Trophoblast cell (in vitro differentiated cells and primary cell): ENCODE measurements at places on chromosomes 3 and 15.

- DNase-seq: no peak
Observed at GRCh38 chr3:28132941-28133340, 108.5 kb upstream of the CMC1 start.

DNA sequence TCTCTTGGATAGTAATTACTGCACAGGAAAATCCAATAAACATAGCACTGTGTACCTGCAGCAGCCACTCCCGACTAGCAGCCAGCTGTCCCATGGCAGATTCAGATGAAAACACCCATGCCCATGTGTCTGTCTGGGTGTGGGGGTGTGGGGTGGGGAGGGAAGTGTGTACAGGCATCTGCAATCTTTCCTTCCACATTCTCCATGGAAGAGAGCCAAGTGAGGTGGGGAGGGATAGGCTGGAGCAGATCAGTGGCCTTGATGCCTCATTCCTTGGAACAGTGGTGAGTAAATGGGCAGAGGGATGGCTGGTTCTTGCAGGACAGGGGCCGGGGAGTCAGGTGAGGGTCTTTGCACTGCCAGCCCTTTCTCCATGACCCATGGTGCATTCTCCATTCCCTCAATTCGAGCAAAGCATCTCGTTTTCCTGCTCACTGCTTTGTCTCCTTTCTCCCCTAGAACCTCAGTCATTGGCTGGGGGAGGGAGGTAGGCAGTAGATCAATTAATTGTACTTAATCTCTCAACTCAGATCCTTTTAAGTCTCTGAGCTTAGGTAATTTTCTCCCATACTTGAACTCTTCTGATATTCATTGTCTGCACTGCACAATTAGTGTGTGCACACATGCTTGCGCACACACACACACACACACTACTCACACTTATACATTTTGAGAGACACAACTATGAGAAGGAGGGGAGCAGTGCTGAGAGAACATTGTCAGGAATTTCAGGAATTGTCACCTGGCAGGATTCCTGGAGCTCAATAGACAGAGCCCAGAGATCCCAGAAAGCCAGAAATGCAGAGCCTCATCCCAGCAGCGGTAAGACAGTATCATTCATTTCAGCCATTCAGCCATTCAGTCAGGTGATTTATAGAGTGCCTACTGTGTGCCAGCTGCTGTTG lies 31.9 kb downstream of the PDIA5 start:
- DNase-seq: peak; percentile 51

DNA sequence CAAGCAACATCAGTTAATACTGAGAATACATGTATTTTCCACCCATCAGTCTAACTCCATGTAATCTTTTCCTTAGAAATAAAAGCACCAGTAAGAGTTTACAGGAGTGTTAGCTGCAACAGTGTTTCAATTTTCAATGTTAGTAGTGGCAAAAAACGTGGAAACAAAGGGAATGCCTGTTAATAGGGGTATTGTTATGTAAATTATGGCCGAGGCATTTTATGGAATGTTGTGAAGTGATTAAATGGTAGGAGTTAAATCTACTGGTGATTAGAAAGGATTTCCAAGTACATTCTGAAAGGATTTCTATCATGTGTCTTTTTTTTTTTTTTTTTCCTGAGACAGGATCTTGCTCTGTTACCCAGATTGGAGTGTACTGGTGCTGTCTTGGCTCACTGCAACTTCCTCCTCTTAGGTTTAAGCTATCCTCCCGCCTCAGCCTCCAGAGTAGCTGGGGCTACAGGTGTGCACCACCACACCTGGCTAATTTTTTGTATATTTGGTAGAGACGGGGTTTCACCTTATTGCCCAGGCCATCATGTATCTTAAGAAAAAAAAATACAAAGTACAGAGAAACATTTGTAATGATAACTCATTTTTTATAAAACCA lies 6.6 kb downstream of the ATP6V1A start:
- no peak for DNase-seq

DNA sequence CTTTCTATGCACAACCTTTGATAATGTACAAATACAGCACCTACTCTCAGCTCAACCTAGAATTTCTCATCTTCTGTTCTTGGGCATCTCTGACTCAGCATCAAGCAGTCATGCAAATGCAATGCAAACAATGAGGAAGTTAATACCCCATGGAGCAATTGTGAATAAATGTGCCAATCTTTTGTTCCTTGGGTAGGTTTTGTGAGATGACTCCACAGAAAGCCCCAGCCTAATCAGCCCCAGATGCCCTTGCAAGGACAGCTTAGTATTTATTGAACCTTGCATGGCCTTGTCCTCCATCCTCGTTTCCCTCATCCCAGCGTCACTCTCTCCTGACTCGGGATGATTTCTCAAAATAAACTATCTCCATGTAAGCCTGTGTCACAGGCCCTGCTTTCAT lies 494.7 kb upstream of the NECTIN3 start:
- no peak for DNase-seq

DNA sequence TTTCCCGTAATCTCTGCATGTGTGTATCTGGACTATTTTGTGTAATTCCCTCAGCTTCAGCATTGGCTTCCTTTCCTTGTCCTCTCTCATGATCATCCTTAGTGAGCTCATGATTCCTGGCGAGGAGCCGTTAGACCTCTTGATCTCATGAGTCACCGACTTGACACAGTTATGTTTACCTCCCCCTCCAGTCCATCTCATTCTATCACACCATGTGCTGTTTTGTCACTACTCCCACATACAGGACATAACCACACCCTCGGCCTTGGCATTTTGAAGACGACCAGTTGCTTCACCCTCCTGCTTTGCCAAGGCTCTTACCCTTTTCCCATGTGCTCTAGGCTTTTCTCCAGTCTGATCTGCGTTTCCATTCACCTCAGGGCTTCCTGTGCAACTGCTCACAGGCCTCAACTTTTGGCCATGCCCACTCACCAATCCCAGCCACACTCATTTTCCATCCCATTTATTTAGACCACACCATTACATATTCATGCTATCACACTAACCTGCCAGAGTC lies 41.5 kb downstream of the CP start:
- DNase-seq: peak; percentile 41

DNA sequence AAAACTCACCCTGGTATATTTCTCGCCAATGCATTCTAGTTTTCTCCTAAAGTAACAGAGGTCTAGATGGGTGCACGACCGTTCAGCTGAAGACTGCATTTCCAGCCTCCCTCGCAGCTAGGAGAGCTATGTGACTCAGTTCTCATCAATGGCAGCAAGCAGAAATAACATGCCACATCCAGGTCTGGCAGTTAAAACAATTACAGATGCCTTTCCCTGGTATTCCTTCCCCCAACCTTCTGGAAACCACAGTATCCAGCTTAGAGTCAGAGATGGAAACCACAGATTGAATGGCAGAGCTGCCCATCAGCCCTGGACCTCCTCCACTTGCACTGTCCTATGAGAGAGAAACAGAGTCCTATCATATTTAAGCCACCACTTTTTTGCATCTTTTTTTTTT lies 4.8 kb downstream of the HAPLN3 start:
- DNase-seq: no peak

DNA sequence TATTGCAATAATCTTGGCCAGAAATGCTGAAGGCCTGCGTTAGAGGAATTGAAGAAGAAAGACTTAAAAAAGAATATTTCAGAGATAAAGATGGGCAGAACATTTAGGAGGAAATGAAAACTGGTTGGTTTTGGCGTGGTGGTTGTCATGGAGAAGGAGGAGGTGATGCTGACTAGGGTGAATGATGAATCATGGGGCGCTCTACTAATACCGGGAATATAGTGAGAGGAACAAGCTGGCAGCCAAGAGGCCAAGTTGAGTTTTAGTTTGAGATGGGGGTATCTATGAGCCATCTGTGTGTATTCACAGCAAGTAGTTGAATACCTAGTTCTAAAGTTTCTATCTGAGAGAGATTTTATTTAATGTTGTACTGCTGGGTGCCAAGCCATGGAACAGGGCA lies 6.8 kb upstream of the GAP43 start:
- no peak for DNase-seq

- peak; percentile 63 for DNase-seq
Observed at GRCh38 chr3:61454801-61455200, 106.6 kb upstream of the PTPRG start.

DNA sequence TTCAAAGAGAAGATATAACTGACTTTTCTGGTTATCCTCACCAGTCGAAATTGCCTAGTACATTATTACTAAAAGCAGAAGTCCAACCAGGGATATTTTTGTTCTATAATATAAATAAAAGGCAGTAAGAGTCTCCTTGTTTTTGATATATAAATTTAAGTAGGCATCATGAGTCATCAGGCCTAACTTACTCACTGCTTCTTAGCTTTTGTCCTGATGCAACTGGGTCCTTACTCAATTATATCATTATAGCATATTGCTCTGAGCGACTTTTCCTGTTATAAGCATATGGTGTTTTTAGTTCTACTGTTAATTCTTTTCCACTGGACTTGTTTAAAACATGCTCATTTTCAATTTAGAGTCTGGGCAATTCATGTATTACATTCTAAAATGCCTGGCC lies 910.1 kb downstream of the MCTP2 start:
- no peak for DNase-seq

DNA sequence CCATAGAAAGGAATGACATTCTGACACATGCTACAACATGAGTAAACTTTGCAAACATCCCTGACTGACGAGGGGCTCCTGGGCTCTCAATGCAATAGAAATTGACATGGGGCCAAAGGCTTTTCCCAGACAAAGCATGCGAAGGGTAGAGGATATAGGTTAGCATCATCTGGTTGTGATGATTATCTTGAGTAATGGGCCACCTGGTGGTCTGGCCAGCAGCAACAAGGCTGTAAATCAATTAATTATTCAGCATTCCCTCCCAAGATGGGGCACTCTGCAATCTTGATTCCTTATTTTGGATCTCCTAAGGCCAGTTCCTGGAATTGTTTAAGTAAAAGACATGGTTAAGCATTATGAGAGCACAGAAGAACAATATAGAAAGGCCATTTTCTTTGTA lies 99.2 kb downstream of the AGBL1 start:
- no peak for DNase-seq

- DNase-seq: no peak
Observed at GRCh38 chr3:61820306-61820992, 259.1 kb downstream of the PTPRG start.
